Jurkat, Clone E6-1 (cell line): ENCODE measurements at places on chromosomes 3 and 15.

DNA sequence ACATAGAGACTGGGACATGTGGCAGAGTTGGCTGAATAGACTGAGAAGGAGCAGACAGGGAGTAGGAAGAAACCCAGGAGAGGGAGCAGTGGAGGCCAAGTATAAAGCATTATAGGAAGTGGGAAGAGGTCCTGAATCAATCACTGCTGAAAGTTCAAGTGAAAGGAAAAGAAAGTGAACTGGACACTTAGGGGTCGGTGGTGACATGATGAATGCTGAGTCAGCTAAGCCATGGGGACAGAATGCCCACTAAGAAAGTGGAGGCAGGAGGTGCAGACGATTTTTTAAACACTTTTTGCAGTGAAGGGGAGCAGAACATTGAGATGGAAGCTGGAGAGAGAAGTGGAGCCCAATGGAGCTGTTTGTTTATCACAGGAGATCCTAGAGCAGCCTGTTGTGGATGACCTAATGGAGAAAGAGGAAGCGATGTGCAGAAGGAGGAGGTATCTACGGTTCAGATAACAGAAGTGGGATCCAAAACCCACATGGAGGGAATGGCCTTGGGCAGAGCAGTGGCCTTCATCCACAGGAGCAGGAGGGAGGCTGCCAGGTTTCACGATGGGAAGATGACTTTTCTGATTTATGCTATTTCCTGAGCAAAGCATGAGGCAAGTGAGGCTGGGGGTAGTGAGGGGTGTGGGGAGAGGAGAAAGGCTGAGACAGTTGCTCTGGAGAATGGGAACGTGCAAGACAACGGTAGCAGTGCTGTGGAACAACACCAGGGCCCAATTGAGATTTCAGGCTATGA, 208.2 kb downstream of the RPLP1 start:
- no peak for DNase-seq

- no peak for DNase-seq
Measured at GRCh38 chr3:50484722-50485121, 18.7 kb downstream of the CACNA2D2 start.

DNA sequence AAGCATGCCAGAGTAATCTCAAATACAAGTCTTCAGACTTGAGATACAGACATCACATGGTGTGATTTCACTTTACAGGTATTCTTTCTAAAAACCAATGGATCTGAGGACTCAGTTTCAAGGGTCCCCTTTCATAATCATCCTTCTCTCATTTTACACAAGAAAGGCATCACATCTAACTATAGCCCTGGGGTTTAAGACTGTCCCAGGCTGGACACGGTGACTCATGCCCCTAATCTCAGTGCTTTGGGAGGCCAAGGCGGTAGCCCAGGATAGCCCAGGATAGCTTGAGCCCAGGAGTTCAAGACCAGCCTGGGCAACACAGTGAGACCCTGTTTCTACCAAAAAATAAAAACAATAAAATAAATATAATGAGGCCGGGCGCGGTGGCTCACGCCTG, 36.4 kb downstream of the UBP1 start:
- DNase-seq, result no peak

DNA sequence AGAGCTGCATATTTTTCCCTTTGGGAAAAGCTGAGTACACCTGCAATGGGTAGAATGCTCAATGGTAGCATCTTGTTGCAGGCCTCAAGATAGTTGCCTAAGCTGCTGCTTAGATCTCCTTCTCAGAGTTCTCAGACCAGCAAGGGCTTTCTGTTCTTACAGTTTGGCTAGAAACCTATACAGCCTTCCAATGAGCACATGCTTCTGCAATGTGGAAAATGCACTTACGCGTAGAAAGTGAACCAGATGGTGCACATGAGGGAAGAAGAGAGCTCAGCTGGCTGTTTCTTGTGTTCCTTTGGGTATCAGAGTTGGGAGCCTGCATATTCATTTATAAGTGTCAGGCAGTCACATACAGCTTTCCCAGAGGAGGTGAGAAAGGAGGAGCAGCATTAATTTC, 136.4 kb downstream of the B3GALNT1 start:
- DNase-seq, result no peak

- DNase-seq, result no peak
Measured at GRCh38 chr3:9732080-9732739, 675 bp downstream of the BRPF1 start.

- no peak for DNase-seq
Measured at GRCh38 chr3:114299421-114299820, 5.6 kb downstream of the TIGIT start.

DNA sequence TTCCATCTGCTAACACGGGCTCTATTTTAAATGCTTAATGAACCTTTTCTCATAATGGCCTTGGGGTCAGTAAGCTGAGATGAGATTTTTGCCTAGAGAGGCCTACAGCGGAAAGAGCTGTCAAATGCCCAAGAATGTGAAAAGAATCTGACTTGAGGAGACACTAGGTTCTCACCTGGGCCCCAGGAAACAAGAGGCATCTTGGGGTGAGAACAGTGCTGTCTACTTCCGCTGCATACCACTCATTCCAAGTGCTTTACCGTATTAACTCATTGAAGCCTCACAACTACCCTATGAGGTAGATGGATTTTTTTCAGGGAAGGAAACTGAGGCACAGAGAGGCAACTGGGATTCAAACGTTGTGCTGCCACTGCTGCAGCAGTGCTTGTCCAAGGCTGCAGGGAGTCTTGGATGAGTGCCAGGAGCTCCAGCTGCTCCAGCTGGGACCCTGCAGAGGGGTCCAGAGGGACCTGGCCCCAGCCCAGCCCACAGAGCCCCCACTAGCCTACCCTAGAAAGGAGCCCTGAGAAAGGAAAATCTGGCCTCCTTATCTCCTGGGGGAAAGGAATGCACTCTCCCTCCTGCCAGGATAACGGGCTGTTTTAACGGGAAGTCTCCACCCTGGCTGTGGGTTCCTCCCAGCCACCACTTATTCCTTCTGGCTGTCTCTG, 68.4 kb downstream of the SLC12A8 start:
- no peak for DNase-seq

- no peak for DNase-seq
Measured at GRCh38 chr3:23700616-23701015, 105.1 kb upstream of the UBE2E1 start.

DNA sequence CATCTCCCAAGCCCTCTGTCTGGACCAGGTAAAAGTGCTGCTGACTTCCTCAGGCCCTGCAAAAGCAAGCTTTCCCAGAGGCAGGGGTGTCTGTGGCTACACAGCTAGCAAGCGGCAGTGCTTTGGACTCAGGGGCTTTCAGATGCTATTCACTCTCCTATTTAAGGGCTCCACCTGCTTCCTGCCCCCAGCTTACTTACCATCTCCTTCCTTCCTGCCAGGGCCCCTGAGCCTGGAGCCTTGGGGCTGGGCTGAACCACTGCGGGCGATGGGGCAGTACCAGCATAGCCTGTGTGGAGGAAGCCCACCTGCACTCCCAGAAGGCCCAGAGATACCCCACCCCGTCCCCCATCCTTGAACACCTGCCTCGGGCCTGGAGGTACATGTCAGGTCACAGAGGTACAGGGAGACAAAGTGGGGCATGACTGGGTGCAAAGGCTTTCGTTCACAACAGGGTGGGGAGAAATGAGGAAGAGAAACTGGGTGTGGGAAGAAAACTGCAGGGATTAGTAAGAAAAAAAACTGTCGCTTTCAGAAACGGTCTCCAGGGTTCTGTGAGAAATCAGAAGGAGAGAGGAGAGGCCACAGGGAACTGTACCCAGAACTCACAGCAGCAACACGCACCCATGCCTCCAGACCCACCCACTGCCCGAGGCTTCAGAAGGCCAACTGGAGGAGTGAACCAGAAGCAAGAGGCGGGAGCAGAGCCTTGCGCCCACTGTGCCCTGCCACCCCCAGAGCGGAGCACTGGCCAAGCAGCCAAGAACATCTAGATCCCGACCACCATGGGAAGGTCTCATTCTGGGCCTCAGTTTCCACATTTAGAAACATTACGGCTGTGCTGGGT, 49.5 kb downstream of the CCDC12 start:
- DNase-seq, result peak; percentile 87

DNA sequence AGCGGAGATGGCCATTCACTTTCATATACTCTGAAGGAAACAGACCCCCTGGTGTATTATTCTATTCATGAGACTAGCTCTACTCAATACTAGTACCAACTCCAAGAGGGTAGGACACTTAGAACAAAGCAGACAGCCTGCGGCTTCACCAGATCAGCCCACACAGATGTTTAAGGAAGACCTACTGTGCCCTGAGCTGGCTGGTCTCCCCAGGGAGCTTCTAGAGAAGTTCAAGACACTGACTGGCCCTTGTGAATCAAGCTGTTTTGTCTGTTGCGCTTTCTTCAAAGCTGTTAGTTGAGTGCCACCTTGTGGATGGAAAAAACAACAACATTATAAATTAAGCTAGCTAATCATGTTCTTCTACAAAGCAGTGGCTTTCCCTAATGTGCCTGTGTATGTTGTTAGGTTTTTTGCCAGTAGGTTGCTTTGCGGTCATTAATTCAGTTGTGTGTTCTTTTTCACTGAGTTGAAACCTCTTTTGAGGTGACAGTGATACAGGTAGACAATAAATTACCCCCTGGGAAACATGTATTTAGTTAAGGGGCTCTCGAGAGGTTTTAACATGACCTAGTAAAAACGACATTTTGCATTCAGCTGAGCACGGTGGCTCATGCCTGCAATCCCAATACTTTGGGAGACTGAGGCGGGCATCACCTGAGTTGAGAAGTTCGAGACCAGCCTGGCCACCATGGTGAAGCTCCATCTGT, 64.2 kb upstream of the MYZAP start:
- DNase-seq, result peak; percentile 77

GRCh38 chr15:33934396-33934795, 33.9 kb upstream of the CHRM5 start:
- DNase-seq, result no peak

DNA sequence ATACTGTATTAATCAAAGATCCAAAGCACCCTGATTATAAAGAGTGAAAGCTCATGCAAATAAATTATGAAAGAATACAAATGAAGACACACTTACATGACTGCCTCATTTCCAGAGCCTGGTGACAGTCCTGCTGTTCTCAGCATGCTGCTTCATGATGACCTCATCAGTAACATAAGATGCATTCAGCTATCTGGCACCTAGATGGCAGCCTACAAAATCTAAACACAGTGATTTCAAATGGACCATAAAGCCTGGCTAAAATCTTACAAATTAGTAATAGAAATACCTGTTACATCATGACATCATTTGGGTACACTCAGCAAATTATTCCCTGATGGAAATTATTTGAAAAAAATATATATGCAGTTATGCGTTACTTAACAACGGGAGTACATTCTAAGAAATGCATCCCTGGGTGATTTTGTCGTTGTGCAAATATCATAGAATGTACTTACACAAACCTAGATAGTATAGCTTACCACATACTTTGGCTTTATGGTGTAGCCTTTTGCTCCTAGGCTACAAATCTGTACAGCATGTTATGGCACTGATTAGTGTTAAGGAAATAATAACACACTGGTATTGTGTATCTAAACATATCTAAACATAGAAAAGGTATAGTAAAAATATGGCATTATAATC, 207.2 kb downstream of the EPHA3 start:
- peak; percentile 37 for DNase-seq

GRCh38 chr3:185371306-185372074, 8.6 kb downstream of the MAP3K13 start:
- no peak for DNase-seq

DNA sequence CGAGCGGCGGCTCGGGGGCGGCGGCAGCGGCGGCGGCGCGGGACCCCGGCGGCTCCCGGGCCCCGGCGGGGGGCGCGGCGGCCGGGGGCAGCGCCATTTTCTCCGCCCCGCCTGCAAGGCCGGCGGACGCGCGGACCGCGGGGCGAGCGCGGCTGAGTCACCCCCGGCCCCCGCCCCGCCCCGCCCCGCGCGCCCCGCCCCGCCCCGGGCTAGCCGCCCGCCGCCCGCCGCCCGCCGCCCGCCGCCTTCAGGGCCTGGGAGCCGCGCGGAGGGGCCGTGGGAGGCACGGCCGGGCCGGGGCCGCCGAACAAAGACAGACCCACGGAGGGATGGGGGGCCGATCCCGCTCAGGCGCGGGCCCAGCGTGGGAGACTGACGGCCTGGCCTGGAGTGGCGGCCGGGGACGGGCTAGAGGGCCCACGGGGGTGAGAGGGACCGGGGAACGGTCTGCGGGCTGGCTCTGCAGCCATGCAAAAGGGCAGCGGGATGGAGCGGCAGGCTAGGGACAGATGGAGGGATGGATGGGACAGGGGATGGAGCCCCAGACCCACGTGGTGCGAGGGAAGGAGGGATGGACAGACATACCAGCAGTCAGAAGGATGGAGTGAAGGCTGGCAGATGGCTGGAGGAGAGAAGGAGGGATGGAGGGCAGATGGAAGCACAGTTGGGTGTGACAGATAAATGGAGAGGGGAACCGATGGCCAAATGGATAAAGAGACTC, at the start of gene EIF4E3:
EIF4E3 (minus strand) TSS at position 132 of the 721 bp plus-strand sequence; CDS start at position 97, 35 bp downstream.
- no peak for DNase-seq

- DNase-seq, result no peak
Measured at GRCh38 chr3:425079-425478, 228.5 kb downstream of the CHL1 start.

- DNase-seq, result no peak
Measured at GRCh38 chr3:70488131-70488530, 175.7 kb upstream of the MDFIC2 start.

DNA sequence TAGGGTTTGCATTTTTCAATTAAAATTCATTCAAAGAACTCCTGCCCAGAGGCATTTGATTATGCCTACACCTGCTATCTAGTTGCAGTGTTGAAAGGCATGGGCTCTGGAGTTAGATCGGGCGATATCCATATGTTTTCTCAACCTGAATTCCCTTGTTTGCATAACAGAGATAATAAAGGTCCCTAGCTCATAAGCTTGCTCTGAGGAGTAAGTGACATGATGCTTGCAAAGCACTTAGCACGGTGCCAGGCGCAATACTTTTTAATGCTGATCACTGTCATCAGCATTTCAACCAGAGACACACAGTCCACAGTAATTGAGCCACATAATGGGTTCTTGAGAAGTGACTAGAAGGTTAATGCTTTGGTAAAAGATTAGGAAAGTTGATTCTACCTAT, 106.3 kb upstream of the SAMMSON start:
- DNase-seq, result no peak

GRCh38 chr3:113794526-113794925, 44.1 kb upstream of the GRAMD1C start:
- DNase-seq, result no peak

DNA sequence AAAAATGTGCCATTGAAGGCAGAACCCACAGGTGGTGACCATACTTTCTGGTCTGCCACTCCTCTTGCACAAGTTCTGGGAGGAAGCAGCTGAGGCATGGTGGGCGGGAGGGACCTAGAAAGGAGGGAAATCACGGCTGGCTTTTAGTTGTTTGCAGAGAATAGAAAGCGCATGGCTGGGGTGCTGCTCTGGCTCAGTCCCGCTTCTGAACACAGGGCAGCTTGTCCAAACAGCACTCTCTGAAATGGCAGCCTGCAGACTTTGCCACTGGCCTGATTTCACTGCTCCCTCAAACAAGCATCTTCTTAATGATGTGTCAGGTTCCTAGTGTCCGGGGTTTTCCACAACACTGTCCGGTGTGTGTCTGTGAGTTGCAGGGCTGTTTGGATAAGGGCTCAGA, 76.7 kb downstream of the AAGAB start:
- no peak for DNase-seq

- no peak for DNase-seq
Measured at GRCh38 chr3:130256821-130257340, 88.6 kb upstream of the COL6A5 start.

GRCh38 chr3:124784686-124785382, 54.6 kb downstream of the UMPS start:
- no peak for DNase-seq
